ENCODE measurements at places on chromosomes 1 and 21. TPM values are rescaled to one million over a fixed set of nuclear protein-coding genes. Genes with fewer than 3 reads are reported as not detected.

DNA sequence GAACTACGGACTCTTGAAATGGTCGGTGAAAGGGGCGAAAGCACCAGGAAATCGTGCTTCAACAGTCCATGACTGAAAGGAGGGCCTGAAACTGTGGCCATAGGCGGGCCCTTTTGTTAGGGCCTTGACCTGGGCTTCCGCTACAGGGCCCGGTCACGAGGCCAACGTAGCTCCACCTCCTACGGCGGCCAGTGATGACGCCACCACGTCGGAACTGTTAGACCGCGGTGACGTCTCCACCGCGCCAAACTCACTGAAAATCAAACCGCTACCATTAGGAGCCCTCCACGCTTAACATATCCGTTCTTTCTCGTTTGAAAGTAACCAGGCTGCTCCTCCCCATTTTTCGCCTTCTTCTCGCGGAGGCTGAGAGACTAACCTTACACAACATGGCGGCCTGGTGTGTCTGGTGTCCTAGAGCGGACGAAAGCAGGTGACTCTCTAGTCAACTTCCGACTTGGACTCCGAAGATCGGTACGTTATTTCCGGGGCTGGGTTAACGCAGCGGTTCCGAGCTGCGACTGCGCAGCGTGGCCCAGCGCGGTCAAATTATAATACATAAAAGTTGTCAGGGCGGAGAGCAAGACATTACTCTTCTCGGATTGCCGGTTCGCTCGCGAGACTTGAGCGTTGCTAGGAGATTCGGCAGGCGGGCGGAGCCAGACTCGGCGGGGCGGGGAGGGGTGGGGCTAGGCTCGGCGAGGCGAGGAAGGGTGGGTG is 371 bp upstream of the CACYBP start:
- DNase-seq: peak; percentile 99

- DNase-seq: no peak
Observed at GRCh38 chr1:73673971-73674370, 524.0 kb downstream of the LRRIQ3 start.

DNA sequence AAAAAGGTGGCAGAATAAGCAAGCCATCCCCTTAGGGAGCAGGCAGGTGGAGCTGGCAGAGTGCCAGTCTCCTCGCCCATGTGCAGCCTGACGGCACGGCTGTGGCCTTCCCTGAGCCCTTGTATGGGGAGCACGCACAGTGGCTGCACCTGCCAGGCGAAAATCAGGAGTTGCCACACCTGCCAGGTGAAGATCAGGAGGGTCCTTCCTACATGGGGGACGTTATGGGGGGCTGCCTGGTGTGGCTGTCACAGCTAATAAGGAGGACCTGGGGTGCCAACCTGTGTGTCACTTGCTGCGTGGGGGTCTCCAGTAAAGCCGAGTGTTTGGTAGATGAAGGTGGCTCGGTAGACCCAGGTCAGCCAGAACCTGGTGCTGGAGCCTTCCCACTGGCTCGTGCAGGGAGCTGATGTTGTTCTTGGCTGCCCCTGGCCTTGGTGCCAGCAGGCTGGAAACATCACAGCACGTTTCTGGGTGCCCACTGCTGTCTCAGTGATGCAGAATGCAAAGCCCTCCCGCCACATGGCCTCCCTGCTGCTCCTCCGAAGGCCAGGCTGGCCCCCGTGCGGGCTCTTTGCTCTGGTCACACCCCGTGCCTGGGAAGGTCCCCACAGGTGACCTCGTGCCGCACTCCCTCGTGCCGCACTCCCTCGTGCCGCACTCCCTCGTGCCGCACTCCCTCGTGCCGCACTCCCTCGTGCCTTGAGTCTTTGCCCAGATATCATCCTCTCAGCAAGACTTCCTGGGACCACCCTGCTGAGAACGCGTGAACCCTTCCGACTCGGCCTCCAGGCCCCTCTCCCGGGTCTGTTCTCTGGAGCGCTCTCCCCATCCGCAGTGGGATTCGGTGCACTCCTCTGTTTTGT is 55.4 kb downstream of the SLC37A1 start:
- DNase-seq: peak; percentile 76

- DNase-seq: no peak
Observed at GRCh38 chr1:162136760-162137159, 67.3 kb downstream of the NOS1AP start.

DNA sequence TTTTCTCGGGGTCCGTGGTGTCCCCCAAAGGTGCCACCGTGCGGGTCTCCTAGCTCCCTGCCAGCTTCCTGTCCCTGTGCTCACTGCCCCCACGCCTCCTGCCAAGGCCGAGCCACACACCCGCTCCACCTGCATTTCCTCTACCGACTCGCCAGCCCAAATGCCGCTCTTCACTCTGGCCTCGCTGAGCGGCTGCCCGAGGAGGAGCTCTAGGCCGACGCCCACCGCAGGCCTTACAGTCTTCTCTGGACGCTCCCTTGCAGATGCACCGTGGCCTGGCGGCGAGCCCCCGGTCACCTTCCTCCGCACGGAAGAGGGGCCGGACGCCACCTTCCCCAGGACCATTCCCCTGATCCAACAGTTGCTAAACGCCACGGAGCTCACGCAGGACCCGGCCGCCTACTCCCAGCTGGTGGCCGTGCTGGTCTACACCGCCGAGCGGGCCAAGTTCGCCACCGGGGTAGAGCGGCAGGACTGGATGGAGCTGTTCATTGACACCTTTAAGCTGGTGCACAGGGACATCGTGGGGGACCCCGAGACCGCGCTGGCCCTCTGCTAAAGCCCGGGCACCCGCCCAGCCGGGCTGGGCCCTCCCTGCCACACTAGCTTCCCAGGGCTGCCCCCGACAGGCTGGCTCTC is 26.3 kb downstream of the FTCD start:
- peak; percentile 80 for DNase-seq

- no peak for DNase-seq
Observed at GRCh38 chr1:18642278-18643095, 11.8 kb downstream of the PAX7 start.

DNA sequence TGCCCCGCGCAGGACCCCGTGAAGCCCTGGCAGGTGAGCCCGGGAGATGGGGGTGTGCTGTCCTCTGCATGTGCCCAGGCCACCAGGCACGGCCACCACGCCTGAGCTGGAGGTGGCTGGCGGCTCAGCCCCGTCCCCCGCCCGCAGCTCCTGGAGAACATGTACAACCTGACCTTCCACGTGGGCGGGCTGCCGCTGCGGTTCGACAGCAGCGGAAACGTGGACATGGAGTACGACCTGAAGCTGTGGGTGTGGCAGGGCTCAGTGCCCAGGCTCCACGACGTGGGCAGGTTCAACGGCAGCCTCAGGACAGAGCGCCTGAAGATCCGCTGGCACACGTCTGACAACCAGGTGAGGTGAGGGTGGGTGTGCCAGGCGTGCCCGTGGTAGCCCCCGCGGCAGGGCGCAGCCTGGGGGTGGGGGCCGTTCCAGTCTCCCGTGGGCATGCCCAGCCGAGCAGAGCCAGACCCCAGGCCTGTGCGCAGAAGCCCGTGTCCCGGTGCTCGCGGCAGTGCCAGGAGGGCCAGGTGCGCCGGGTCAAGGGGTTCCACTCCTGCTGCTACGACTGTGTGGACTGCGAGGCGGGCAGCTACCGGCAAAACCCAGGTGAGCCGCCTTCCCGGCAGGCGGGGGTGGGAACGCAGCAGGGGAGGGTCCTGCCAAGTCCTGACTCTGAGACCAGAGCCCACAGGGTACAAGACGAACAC is 1.8 kb downstream of the TAS1R3 start:
- no peak for DNase-seq

DNA sequence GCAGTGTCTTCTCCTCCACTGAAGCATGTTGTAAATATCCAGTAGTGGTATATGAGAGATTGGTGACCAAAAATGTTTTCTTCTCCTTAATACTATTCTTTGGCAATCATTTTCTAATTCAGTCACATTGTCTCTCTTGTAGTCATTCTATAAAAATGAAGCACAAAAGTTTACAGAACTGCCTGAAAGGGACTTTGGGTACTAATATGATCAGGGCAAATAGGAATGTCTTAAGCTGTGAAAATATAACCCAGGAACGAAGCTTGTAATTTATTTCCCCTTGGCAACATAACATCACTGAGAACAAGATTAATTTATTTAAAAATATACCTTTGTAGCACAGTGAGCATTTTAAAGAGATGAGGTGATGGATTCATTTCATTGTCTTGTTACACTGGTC is 4.9 kb downstream of the B3GALT2 start:
- no peak for DNase-seq

DNA sequence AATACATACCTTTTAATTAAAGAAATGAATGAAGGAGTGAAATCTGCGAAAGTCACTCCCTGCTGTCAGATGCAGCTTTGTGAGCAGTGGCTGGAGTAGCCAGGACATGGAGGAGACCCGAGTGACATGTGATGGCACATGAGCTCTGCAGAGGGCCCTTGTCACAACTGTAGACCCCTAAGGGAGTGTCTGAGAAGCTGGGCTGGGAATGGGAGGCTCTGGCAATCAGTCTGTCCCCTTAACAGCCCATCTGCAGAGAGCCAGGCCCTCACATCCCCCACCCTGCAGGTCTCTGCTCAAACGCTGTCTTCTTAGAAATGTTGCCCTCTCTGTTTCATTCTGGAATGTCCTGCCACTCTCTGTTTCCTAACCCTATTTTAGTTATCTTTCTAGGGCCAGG is 124.3 kb downstream of the HMGB4 start:
- no peak for DNase-seq

- DNase-seq: no peak
Observed at GRCh38 chr1:80056179-80056578, 1049.6 kb upstream of the ADGRL4 start.

DNA sequence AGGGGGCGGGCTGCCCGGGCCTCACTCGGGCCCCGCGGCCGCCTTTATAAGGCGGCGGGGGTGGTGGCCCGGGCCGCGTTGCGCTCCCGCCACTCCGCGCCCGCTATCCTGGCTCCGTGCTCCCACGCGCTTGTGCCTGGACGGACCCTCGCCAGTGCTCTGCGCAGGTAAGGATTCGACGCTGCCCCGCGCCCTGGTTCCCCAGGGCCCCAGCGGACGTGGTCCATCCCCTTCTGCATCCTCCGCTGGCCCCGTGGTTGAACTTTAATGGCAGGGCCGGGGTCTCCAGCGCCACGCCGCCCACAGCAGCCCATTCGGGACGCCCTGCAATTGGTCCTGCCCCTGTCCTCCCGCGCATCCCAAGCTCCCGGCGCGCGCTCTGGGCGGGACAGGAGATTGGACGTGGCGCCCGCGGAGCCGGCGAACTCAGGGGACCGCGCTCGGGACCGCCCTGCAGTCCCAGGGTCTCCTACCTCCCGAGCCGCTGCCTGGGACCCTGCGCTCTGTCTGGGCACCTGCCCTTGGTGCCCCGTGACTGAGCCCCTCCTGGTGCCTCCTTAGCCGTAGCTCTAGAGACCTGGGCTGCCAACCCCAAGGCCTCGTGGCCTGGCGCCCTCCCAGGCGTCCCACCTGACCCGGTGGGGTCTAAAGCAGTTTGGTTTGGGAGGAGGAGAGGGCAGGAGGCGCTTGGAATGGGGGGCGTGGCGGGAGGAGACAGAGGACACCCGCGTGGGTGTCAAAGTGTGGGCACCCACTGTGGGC is at the start of gene ALPL:
TSS of gene ALPL (plus strand) at position 73 of the 762 bp plus-strand sequence. CDS start 44,659 bp downstream, outside the sequence.
- DNase-seq: no peak

GRCh38 chr1:50735443-50735842 is 224.6 kb downstream of the FAF1 start:
- DNase-seq: no peak

DNA sequence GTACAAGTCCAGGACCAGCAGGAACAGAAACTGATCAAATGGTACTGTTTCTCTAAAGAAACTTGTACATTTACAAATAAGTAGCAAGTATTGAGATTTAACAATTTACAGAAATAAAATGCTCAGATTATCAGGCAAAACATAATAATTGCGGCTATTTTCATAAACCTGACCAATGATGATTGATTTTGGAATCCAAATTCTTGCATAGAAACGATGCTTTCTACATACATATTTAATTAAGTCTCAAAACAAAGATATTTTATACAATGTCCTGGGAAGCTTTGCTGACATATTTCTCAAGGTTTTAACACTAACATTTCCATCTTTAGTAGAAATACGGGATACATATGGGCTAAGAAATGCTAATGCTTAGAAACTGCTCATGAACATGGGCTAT is 157.1 kb downstream of the VAV3 start:
- no peak for DNase-seq

GRCh38 chr1:219523411-219523810 is 89.5 kb downstream of the ZC3H11B start:
- DNase-seq: no peak

GRCh38 chr1:246139745-246140182 is 367.3 kb downstream of the SMYD3 start:
- no peak for DNase-seq

C1orf115 gene
- 6.9 TPM for total RNA-seq

DYNLT5 gene
- 1.9 TPM for total RNA-seq

HCN3 gene
- 1.4 TPM for total RNA-seq

OR2T2 gene
- not detected for total RNA-seq

P3R3URF gene
- not detected for total RNA-seq

CCDC30 gene
- 4.6 TPM for total RNA-seq

CCDC28B gene
- 7.5 TPM for total RNA-seq

Data from posterior vena cava (tissue), 2 donors.